ENCODE measurements at places on chromosomes 2 and 18.
A peak's percentile ranks its signal among the peaks of the same experiment; 100 is the strongest.

- peak; percentile 38 for DNase-seq
Measured at GRCh38 chr2:9618410-9618809, 12.4 kb downstream of the YWHAQ start.

DNA sequence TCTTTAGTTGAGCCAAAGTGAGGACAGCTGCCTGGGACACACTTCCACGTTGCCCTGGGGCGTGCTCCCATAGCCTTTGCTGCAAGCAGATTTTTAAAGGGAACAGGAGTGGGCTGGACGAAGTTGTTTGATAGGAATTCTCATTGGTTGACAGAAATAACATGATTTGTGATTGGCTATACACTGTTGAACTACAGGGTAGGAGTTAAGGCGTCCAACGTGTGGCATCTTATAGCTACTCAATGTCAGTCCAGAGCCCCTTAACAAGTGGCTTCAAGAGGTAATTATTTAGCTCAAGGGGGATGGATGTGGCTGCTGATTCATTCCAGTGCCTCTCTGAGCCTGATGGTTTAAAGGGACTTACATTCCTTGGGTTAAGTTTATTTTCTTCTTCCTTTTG is 65.5 kb downstream of the ACAA2 start:
- no peak for DNase-seq

DNA sequence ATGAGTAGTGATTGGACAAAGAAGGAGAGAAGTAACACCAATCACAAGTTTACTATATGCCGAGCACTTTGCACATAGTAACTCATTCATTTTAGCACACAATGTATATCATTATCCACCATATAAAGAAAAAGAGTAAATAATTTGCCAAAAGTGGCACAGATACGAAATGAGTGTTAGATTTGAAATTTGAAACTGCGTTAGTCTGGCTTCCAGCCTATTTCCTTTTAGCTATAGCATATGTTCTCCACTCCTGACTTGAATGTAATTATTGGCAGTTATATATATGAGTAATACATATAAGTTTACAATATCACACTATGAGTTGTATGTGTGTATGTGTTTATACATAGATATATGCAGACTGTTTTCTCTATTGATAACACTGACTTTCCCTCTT is 98.6 kb downstream of the NOL4 start:
- no peak for DNase-seq

GRCh38 chr2:135099802-135100483 is 47.9 kb downstream of the RAB3GAP1 start:
- DNase-seq = no peak

GRCh38 chr2:1806254-1806653 is 61.9 kb upstream of the PXDN start:
- DNase-seq = no peak

DNA sequence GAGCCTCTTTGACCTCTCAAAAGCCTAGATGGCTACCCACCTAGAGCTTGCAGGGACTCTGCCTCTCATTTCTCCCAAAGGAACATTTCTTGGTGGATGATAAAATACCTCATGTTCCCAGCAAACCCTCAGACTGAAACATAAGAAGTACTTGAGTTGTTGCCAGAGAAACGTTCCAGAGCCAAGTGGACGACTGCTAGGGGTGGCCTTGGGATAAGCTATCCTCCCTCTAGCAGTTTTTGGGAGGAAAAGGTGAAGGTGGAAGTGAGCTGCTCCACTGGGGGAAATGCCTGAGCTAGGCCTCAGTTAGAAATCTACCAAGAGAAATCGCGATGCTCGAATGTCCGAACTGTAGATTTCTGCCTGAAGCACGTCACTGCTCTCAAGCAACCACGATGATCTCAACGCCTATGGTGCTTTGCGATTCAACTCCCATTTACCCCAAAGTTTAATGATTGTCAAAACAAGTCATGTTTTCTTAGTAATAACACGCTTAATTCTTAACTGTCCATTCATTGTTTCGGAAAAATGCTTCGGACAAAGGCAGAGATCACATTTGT is 91.5 kb downstream of the CCBE1 start:
- no peak for DNase-seq

DNA sequence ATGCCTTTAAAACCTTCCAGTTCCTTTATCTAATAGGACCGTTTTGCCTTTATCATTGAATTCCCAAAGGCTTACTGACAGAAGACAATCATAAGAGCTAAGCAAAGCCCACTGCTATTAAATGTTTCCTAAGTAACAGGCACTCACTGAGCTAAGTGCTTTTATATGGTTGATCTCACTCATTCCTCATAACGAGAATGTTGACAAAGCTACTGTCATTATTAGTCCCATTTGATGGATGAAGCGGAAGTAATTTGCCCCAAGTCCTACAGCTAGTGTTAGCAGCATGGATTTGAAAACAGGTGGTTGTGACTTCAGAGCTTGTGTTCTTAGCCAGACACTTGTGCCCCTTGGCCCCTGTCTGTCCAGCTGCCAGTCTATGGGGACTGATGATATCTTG is 134.8 kb upstream of the SERPINE2 start:
- no peak for DNase-seq

DNA sequence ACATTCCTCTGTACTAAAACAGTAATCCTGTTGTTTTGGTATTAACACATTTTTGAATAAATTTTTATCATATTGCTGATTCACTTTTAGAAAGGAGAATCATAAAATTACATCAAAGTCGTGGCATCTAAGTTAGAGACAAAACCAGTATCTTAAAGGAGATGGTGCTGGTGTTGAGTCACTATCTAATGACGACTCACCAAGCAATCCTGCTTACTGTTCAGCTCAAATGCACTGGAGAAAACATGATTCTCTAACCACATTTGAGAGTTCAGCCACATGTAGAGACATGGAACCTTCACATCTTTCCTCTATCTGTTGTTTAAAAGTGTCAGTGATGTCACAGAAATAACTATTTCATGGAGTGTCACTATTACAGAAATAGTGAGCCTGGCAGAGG is 473.8 kb downstream of the TGIF1 start:
- no peak for DNase-seq

DNA sequence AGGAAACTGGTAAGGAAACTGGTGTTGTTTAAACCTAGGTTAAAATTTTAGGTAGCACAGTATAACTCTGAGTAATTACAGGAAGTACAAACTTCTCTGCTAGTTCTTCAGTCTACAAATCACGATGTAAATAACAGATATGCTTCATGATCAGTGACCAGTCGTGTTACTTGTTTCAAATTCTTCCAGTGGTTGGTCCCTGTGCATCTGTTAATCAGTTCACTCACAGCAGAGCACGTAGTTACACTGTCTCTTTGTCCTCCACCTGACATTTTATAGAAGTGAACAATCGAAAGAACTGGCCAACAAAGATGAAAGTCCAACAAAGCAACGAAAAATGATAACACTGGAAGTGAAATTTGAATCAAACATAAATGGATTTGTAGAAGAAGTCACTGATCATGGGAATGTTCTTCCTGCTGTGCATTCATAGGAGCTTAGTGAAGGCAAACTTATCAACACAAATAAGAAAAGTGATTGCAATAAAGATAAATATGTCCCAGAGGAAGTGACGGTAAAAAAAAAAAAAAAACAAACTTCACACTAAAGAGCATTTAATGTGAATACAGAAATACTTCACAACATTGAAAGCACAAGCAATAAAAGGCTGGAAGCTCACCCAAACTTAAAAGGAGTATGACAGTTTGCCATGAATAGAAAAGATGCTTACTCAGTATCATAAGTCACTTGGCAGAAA is 7.0 kb downstream of the EIF2AK2 start:
- DNase-seq = no peak

GRCh38 chr18:62637403-62637802 is 77.9 kb upstream of the PHLPP1 start:
- DNase-seq = no peak

- DNase-seq = no peak
Measured at GRCh38 chr18:32386471-32386870, 84.2 kb downstream of the GAREM1 start.

DNA sequence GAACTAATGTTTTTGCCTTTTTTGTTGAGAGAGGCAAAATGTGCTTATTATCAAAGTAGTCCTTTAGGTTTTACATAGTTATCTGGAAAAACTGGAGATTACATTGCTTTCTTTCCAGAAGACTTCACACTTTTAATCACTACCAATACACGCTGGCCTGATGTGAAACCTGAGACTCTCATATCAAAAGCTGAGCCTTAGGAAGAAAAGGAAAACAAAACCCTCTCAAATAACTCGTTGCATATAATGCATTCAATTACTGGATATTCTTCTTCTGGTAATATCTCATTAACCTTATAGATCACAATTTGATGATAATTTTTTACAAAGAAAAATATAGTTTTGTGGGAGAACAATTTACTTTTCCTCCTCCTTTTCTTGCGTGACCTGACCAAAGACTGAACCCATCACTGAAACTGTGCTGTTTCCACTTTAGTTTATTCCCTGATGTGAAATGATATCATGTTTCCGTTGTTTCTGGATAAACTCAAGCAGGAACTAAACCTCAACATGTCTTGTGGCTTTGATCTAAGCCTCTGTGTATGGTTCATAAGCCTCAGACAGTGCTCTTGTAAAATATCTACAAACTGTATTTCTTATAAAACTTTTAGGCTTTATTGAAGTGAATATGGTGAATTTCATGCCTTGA is 332.4 kb downstream of the GULP1 start:
- no peak for DNase-seq

DNA sequence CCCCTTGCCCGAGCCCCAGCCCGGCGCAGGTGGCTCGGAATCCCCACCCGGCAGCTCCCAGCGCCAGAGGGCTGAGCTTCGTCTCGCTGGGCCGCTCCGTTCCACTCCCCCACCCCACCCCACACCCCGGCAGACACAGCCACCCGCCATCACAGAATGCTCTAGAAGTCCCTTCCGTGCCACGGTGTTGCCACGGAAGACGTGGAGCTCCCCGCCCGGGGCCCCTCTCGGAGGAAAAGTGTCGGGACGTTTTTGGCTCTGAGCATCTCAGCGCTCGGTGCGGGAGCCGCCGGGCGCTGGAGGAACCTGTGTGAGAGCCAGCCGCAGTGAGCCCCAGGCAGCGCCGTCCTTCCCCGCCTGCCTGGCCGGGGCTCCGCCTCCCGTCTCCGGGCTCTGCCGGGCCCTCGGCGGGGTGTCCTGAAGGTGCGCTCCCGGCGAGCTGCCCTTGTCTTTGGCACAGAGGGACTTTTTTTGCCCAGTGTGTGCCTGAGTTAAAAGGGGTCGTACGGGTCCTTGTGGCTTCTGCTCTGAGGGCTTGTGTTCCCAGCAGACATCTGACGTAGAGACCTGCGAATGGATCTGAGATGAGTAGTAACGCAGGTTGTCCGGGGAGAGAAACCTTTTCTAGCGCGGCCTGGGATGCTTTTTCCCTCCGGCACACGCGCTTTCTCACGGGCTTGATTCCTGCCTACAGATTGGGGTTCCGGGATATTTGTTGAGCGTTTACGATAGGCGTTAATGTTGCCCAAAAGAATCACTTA is 1.8 kb downstream of the ZCCHC2 start:
- peak; percentile 74 for DNase-seq

DNA sequence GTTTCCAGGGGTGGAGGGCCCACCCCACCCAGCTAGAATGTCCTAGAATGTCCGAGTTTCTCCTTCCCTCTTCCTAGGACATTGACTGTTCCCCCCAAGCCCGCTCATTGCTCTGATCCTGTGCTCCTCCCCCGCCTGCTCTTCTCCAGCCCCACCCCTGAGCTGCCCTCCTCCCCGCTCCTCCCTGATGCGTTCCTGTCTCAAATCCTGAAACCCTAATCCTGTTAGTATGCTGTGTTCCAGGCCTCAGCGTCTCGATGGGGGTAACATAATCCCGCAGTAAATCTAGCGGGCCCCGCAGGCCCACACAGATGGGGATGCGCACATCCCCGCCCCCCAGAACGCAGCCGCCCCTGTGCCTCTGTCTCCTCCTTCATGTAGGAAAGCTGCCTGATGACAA is 51.3 kb downstream of the NRP2 start:
- no peak for DNase-seq

DNA sequence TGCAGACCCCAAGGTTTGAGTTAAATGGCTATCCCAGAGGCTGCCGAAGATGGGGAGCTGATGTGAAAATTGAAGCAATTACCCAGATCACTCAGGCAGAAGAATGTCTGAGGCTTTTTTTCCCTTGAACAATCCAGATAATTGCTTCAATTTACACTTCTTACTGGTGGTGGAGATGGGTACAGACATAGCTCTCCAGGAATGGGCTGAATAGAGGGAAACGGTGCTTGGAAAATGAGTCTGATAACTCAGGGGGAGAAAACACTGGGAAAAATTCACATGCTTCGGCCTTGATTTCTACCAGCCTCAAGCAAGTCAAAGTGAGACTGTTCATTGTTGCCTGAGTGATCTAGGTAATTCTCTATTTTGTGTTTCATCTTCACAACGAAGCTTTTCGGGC is 9.5 kb upstream of the KIF5C start:
- no peak for DNase-seq

- no peak for DNase-seq
Measured at GRCh38 chr2:177689623-177690022, 297.1 kb downstream of the AGPS start.

GRCh38 chr18:62458868-62459716 is 63.7 kb upstream of the ZCCHC2 start:
- DNase-seq = no peak

- no peak for DNase-seq
Measured at GRCh38 chr18:11859903-11860407, 8.7 kb downstream of the CHMP1B start.
